Left ventricle myocardium superior (tissue), 1 donor: ENCODE measurements at places on chromosomes 5 and 9. TPM values are rescaled to one million over a fixed set of nuclear protein-coding genes. Genes with fewer than 3 reads are reported as not detected.

GRCh38 chr5:134145779-134146581 lies 30.8 kb downstream of the SKP1 start:
- peak; percentile 83 for DNase-seq

DNA sequence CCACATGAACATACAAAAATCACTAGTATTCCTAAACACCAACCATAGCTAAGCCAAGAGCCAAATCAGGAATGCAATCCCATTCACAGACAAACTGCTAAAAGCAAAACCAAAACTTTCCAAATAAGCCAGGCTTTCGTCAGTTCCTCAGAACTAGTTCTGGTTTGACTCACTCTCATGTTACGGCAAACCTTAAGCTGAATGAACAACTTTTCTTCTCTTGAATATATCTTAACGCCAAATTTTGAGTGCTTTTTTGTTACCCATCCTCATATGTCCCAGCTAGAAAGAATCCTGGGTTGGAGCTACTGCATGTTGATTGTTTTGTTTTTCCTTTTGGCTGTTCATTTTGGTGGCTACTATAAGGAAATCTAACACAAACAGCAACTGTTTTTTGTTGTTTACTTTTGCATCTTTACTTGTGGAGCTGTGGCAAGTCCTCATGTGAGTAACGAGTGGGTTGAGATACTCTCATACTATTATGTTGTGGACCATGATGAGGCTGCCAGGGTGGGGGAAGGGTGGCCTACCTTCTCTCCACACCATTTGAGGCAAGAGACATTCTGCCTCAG lies at the start of gene PDCD1LG2:
PDCD1LG2 (plus strand) TSS at position 172 of the 572 bp plus-strand sequence. CDS start 12,016 bp downstream, outside the sequence.
- peak; percentile 43 for DNase-seq

- peak; percentile 49 for DNase-seq
Observed at GRCh38 chr9:36748322-36748899, 175.7 kb downstream of the MELK start.

DNA sequence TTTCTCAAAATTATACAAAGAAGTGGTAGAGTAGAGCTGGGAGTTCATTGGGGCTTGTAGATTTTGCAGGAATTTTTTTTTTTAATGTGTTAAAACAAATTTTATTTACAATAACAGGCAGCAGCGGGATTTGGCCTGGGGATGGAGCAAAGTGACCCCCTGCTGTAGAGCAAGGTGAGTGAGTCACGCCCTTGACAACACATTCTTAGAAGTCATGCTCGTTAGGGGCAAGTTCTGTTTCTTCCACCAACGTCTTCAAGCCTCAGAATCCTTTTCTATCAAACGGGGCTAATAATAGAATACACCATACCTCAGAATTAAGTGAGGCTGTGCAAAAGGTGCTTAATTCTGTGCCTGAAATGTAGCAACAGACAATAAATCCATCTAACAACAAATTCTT lies 1.1 kb upstream of the ANKDD1B start:
- DNase-seq, result no peak

DNA sequence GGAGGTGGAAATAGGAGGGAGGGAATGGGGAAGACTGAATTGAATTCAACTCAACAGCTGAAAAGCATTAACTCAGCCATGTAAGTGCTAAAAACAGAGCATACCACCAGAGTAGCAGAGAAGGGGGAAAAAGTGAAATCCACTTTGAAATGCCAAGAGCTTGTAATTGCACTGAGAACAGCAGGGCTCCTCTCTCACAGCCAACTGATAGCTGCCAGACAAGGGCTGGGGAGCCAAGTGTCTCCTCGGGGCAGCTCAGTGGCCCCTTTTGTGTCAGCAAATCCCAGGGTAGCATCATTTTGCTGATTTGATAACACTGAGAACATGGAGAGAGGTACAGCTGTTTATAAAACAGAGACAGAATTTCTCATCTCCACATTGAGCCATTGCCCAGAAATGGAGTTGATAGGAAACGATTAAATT lies 182.5 kb downstream of the FRMD3 start:
- DNase-seq, result peak; percentile 71

DNA sequence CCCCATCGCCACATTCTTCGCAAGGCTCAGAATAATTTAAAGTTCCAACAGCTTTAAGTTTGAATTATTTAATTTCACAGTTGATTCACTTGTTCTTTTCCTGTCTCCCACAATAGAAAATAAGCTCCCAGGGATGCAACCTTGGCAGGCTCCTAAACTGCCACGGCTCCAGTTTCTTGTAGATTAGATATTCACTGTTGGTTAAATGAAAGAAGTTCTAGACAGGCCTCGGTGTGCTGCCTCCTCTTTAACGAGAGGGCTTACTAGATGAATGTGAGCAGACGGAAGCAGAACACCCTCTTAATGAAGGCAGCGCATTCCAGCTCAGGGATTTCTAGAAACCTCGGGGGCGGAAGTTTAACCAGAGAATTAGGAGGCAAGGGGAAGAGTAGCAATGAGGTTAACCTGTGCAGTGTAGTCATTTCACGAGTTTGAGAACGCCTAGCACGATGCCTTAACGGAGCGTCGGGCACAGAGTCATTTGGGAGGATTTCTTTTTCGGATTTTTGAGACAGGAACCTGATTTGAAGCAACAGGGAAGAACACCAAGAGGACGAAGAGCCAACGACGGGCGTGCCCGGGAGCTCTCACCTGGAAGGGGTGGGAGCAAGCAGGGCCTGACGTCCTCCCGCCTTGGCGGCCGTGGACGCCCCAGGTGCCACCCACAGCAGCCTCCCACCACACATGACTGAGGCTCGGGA lies 637 bp upstream of the SMC5 start:
- DNase-seq, result no peak

DNA sequence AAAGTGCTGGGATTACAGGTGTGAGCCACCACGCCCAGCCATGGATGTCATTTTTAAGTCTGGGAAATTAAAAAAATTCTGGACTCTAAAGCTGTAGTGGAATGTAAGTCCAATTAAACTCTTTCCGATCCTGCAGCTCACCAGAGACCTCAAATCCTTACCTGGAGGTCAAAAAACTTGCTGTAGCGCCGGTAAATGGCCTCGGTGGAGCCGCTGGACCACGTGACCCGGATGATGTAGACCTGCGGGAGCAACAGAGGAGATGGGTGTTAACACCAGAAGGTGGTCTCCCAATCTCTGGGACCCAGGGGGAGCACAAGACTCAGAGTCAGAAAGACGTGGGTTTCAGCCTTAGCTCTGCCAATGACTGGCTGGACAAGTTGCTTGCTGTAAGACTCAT lies 32.1 kb downstream of the SH3PXD2B start:
- no peak for DNase-seq

DNA sequence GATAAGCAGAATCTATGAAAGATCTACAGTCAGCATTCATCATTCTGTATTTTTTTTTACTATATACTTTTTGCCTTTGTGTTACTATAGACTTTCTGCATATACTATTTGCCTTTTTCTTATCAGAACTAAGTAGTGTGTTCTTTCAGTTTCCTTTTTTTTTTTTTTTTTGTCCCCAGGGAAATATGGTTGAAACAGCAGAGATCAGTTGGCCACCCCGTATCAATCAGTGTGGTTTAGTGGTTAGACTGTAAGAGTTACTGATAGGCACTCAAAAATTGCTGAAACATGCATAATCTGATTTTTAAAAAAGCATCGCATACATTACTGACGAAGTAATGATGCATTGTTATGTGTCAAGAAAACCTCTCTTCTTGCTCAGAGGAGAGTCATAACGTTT lies 990.8 kb upstream of the EDIL3 start:
- DNase-seq, result no peak

- no peak for DNase-seq
Observed at GRCh38 chr5:180853848-180854176, 7.3 kb downstream of the ZFP62 start.

DNA sequence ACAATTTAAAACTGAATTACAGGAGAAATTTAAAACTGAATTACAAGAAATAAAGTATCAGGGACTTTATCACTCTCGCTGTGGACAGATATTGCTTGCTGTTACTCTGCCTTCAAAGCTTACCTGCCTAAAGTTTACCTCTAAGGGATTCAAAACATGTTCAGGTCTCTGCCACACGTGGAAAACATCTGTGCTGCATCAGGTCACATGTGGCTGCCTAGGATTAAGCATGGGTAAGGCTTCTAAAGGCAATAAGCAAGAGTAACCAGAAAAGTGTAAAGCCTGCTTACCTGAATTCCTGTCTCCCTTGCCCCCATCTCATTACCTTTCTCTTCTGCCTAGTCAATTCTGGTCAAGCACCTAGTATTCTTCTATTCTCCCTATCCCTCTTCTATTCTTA lies 18.9 kb downstream of the MINAR2 start:
- DNase-seq, result no peak

DNA sequence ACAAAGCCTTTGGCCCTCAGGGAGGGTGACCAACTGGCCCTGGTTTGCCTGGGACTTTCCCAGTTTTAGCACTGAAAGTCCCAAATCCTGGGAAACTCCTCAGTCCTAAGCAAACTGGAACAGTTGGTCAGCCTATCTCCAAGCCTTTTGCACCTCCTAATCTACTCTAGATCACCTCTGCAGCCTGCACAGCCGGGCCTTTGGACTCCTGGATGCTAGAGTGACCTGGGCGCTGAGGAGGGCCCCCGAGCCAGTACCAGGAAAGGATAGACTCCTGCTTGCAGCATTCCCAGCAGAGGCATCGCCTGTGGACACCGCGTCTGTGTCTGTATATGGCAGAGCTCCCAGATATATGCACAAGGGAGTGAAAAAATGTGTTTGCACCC lies 15.1 kb downstream of the IRF1 start:
- DNase-seq, result no peak

DNA sequence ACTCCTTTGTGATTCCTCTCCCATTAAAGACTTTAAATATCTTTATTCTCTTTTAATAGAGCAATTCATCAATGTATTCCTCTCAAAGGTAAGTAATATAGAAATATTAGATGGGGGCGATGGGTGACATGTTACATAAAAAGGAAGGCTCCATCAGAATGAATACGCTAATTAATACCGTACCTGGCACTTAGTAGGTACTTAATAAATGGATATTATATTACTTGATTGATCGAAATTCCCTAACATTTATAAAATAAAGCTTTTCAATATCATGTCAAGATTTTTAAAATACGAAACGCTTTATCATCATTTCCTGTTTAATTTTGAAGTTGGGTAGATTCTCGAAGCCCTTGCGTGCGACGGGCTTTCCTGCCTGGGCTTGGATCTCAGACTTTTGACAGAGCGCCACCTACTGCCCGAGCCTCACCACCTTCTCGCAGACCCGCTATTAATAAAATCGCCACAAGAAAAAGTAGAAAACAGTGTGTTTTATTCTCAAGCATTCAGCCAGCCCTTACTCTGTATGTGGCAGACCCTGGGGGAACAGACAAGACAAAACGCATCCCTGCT lies 99.4 kb downstream of the C5orf15 start:
- peak; percentile 86 for DNase-seq

DNA sequence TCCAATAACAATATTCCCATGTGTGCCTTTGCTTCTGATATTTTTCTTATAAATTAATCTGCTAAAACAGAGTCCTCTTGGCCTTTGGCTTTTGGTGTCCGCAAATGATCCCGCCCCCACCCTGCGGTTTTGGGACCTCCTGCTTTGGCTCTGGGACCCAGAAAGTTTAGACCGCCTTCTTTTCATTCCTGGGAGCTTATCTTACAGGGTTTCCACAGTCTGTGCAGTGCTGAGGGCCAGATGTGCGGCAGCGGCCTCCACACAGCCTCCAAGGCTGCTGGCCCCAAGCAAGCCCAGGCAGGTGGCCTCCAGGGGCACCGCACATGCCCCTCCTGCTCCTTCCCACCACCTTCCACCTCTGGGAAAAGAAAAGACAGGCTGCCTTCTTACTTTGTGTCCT lies 191.5 kb downstream of the ERCC6L2 start:
- peak; percentile 51 for DNase-seq

DNA sequence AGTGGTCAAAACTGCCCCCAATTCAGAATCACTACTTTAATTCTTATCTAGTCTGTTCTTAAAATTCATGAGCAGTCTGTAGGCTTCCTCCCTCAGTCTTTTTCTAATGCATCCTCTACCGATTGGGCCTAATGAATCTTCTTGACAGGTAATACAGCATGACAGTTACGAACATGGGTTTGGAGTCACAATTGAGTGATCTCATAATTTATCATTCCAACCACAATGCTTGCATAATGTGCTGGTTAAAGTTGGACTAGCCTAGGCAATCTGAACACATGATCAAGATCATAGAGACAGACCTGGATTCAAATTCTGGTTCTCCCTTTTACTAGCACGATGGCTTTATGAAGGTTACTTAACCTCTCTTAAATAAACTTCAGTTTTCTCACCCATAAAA lies 33.1 kb upstream of the SETD9 start:
- DNase-seq, result no peak

GRCh38 chr5:60668686-60669304 lies 31.2 kb downstream of the DEPDC1B start:
- no peak for DNase-seq

GRCh38 chr5:38360323-38361061 lies 102.1 kb downstream of the EGFLAM start:
- DNase-seq, result no peak

- DNase-seq, result no peak
Observed at GRCh38 chr9:101030086-101030391, 1.5 kb downstream of the PLPPR1 start.

DNA sequence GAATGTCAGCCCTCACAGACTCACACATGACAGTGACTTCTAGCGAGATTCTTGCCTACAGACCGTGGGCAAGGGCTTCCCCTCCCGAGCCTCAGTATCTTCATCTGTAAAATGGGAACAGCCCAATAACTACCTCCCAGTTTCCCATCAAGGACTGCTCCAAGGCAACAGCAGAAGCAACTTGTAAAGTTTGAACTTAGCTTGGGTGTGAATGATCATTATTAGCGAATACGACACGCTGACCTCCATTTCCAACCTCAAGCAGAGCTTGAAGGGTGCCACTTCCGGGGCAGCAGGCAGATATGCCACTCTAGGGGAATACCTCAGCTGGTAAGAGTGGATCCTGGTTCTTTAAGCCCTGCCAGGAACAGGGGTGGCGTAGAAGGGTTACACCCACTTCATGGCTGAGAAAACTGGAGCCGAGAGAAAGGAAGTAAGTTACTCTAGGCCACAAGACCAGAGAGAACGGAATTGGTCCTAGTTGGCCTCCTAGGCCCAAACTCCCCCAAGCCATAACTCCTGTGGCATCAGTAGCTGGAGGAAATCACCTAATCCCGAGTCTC lies 2.0 kb downstream of the RNF44 start:
- DNase-seq, result no peak

GRCh38 chr5:153584126-153584959 lies 93.9 kb downstream of the GRIA1 start:
- no peak for DNase-seq

DNA sequence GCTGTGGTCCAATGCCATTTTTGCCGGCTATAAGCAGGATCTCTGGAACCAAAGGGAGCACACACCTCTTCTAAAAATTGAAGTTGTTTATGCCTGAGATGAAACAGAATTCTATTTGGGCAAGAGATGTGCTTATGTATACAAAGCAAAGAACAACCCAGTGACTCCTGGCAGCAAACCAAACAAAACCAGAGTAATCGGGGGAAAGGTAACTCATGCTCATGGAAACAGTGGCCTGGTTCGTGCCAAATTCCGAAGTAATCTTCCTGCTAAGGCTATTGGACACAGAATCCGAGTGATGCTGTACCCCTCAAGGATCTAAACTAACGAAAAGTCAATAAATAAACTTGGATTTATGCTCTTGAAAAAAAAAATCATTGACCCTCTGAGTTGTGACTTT lies 178.7 kb downstream of the CEMIP2 start:
- DNase-seq, result no peak

FBLL1 gene
- total RNA-seq, result not detected

C9orf153 gene
- total RNA-seq, result 0.42 TPM

MTRR gene
- total RNA-seq, result 30.0 TPM

RGS14 gene
- total RNA-seq, result 2.0 TPM
